ENCODE measurements at places on chromosomes 7 and 10. TPM values are rescaled to one million over a fixed set of nuclear protein-coding genes. Genes with fewer than 3 reads are reported as not detected.

GRCh38 chr7:50655020-50655419 is 89.8 kb upstream of the DDC start:
- no peak for ATAC-seq

DNA sequence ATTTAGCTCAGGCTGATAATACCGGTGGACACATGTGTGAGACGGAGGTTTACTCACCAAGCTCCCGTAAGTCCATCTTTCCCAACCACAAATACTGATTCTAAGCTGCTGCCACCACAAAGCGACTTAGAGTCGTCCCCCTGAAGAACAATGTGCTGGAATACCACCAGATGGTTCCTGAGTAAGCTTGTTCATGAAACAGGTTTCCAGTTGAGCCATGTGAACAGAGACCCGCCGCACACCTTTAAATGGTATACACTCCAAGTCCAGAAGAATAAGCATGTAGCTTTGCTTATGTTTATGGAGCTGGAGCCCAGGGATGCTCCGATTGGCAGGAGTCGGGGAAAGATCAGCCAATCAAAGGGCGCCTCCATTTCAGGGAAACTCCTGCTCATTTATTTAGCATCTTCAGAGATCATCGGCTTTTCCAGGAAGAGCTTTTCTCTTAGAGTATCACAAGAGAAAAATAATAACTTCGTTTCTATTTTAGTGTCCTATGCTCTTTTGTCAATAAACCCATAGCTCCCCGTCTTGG is 261.6 kb upstream of the AOAH start:
- no peak for ATAC-seq

GRCh38 chr7:21966271-21966670 is 20.6 kb upstream of the CDCA7L start:
- peak; percentile 45 for ATAC-seq

- ATAC-seq = no peak
These were observed 101.3 kb upstream of the LRRC4 start for GRCh38 chr7:128132426-128133069.

DNA sequence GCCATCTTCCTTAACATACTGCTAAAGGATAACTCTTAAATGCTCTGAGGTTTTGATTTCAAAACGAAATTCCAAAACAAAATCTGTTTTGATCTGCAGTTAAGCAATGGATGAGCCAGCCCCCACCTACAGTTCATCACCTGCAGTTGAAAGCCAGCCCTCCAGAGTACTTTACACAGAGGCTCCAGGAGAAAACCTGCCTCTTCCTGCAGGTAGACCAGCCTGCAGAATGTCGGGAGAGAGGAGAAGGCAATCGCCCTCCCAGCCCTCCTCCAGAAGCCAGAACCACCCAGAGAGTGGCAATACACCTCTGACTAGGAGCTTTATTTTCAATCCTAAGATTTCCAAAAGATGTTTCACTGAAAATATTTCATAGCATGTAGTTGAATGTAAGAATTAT is 798.1 kb downstream of the GATA3 start:
- ATAC-seq = no peak

- ATAC-seq = no peak
These were observed 19.6 kb upstream of the GOLGA7B start for GRCh38 chr10:97830064-97830463.

DNA sequence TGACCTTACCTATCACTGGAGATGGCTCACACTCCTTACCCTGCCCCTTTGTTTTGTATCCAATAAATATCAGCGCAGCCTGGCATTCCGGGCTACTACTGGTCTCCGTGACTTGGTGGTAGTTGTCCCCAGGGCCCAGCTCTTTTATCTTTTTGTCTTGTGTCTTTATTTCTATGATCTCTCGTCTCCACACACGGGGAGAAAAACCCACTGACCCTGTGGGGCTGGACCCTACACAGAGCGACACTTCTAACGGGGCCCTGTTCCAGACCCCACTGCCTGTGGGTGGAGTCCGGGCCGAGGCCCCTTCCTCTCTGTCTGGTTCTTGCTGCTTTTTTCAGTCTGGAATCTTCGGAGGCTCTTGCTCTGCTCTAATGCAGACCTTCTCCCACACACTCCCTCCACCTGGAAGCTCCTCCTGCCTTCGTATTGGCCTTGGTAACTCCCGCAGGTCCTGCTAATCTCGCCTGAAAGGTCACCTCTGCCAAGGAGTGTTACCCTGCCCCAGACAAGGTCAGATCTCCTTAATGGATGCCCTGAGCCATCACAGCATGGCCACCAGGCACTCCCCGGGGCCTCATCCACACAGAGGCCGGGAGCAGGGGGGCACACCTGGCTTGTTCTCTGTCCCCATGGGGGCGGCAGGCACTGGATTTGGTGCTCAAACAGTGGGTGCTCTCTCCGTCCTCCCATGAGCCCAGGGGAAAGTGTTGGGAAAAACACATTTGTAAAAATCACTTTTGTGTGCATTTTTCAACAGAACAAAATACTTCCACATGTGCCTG is 531.7 kb downstream of the PTPRN2 start:
- no peak for ATAC-seq

DNA sequence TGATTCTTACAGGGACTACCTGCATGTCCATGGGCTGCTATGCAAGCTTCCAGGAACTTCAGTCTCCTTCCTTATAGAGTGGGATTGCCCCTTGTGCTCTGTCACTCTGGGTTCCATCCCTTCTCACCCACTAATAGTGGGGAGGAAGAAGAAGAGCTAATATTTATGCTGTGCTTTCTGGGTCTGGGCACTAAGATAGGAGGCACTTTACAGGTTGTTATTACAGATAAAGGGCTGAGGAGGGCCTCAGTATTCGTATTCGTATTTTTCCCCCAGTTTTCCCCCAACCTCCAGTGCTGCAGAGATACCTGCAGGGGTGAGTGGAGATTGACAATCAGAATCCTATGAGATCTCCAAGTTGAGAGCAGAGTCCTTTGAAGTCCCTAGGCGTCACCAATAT is 14.2 kb downstream of the HK1 start:
- no peak for ATAC-seq

GRCh38 chr7:99196536-99197258 is 11.2 kb downstream of the KPNA7 start:
- ATAC-seq = no peak

DNA sequence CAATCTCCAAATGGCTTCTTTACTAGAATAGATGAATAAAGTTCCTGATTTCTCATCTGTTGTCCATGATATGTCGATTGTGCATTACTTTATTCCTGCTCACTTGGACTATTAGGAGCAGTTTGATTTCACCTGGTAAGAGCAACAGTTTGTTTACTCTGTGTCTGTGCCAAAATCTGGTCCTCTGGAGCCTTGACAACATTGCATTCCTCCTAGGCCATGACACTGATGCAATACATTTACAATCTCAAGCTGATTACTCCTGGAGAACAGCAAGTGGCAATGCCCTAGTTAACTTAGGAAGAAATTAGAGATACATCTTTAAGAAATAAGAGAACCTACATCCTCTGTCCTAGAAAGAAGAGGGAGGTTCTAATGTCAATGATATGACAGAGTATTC is 71.8 kb downstream of the SGCE start:
- ATAC-seq = no peak

GRCh38 chr10:121268363-121268762 is 329.9 kb downstream of the FGFR2 start:
- ATAC-seq = no peak

DNA sequence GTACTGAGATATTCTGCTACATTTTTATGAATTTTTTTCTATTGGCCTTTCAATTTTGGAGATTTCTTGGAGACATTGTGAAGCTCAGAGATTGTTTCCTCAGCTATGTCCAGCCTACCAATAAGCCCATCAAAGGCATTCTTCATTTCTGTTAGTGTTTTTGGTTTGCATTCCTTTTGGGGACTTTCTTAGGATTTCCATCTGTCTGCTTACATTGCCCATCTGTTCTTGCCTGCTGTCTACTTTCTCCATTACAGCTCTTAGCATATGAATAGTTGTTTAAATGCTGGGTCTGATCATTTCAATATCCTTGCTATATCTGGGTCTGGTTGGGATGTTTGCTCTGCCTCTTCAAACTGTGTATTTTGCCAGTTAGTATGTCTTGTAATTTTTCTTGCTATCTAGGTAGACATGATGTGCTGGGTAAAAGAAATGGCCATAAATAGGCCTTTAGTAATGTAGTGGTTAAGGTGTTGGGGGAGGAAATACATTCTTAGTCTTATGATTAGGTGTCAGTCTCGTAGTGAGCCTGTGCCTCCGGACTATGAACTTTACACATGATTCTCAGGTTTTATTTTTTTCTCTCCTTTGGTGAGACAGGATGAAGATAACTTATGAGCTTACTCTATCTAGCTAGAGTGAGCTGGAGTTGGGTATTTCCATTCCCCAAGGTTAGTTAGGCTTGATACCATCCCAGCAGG is 32.6 kb upstream of the NME8 start:
- ATAC-seq = no peak

DNA sequence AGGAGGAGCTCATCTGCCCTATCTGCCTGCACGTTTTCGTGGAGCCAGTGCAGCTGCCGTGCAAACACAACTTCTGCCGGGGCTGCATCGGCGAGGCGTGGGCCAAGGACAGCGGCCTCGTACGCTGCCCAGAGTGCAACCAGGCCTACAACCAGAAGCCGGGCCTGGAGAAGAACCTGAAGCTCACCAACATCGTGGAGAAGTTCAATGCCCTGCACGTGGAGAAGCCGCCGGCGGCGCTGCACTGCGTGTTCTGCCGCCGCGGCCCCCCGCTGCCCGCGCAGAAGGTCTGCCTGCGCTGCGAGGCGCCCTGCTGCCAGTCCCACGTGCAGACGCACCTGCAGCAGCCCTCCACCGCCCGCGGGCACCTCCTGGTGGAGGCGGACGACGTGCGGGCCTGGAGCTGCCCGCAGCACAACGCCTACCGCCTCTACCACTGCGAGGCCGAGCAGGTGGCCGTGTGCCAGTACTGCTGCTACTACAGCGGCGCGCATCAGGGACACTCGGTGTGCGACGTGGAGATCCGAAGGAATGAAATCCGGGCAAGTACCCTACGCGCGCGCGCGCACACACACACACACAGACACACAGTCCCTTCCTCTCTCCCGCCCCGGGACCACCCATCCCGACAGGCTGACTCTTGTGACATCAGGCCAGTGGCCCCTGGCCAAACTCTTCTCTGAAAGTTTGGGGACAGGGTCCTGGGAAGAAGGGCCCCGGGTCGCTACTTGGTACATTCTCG is 538 bp downstream of the TRIM8 start:
- ATAC-seq = peak; percentile 43

DNA sequence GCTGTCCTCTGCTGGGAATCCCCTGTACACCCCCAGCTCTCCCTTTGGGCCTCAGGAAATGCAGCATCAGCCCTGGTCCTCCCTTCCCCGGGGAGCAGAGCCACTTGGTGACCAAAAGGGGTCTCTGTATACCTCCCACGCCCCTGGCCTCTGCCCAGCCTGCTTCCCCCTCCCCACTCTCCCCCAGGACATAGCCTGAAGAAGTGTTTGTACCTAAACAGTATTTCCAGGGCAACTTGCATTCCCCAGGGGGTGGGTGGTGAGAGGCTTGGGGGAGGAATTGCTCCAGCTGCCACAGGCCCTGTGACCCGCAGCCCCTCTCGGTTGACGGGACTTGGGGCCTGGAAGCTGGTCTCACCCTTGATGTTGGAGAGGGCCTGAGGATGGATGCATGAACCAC is 39.3 kb downstream of the TMEM270 start:
- ATAC-seq = no peak

DNA sequence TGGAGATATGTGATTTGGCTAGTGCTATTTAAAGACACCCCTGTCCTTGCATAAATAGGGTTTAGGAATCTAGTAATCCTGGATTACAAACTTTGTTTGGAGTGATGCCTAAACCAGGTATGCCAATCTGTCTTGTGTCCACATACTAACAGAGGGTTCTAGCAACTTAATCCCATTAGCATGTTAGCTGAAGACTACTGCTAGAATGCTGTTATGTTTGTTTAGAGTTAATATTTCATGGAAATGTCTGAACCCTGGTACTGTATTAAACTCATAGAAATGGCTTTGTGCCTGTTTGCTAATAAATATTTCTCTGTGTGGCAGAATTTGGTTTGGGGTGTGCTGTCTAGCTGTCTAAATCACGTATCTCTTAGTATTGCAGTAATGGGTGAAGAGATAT is 150.8 kb downstream of the PFKFB3 start:
- no peak for ATAC-seq

Gene STAM
- total RNA-seq = 15.9 TPM

Gene RNLS
- 10.0 TPM for total RNA-seq

Gene SPDYE2
- total RNA-seq = not detected

Gene CYP2C8
- total RNA-seq = 0.20 TPM

Gene NFKB2
- total RNA-seq = 10.3 TPM

Gene KCND2
- total RNA-seq = not detected

Gene KIAA1549
- total RNA-seq = 0.20 TPM

Gene TSPAN12
- total RNA-seq = 0.92 TPM

Gene ARMS2
- not detected for total RNA-seq

Gene WNT16
- total RNA-seq = 0.12 TPM

Gene TMEM176B
- total RNA-seq = 4.2 TPM

Gene CDNF
- total RNA-seq = 1.2 TPM

Gene AFAP1L2
- 22.8 TPM for total RNA-seq

Gene NPSR1
- not detected for total RNA-seq

Measured in esophagus mucosa (tissue), 1 donor.